ENCODE measurements at places on chromosomes 11 and 22. TPM values are rescaled to one million over a fixed set of nuclear protein-coding genes. Genes with fewer than 3 reads are reported as not detected.

- no peaks in the 10 kb centered on the region for H3K27me3 ChIP-seq
- no peak overlapping the region for H3K27ac ChIP-seq
- H3K4me3 ChIP-seq: no peak overlapping the region
These were observed 7.2 kb downstream of the NDUFC2 start for GRCh38 chr11:78072455-78072854.

DNA sequence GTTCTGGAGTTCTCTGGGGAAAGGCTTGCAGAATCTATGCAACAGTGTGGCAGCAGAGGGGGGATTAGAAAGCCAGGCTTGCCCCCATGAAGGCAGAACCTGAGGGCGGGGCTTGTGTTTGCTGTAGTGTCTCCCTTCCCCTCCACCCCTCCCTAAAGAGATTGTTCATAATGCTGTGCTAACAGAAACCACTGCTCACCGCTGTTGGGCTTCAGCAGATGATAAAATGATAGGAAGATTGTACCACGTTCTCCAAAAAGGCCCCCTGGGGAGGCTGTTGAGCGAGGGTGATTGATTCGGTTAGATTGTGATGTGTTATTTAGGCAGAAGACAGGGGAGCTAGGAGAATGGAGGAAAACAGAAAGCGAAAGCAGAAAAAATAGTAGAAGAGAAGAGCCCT is 215.2 kb upstream of the NCAM1 start:
- no peak overlapping the region for H3K27ac ChIP-seq
- no peak for DNase-seq
- peaks cover 55% of the 10 kb centered on the region for H3K27me3 ChIP-seq
- peak overlapping the region; percentile 6 for H3K4me3 ChIP-seq

DNA sequence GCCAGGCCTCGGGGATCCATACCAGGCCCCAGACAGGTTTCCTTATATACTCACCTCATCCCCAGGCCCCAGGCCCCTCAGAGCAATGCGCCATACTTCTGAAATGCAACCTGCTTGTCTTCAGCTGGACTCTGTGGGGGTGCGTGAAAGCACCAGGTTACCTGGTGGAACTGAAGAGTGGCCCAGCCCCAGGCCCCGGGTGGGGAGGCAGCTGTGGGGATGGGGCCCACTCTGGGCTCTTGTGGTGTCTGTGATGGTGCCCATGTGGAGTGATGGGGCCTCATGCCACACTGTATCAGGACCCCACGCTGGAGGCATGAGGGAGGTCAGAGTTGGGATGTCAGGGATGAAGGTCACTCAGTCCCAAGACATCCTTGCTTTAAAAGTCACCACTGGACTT is 999.0 kb downstream of the BRD1 start:
- peaks cover 87% of the 10 kb centered on the region for H3K27me3 ChIP-seq
- no peak overlapping the region for H3K27ac ChIP-seq
- no peak for DNase-seq
- no peaks in the 10 kb centered on the region for H3K36me3 ChIP-seq
- H3K4me1 ChIP-seq: no peaks in the 10 kb centered on the region

DNA sequence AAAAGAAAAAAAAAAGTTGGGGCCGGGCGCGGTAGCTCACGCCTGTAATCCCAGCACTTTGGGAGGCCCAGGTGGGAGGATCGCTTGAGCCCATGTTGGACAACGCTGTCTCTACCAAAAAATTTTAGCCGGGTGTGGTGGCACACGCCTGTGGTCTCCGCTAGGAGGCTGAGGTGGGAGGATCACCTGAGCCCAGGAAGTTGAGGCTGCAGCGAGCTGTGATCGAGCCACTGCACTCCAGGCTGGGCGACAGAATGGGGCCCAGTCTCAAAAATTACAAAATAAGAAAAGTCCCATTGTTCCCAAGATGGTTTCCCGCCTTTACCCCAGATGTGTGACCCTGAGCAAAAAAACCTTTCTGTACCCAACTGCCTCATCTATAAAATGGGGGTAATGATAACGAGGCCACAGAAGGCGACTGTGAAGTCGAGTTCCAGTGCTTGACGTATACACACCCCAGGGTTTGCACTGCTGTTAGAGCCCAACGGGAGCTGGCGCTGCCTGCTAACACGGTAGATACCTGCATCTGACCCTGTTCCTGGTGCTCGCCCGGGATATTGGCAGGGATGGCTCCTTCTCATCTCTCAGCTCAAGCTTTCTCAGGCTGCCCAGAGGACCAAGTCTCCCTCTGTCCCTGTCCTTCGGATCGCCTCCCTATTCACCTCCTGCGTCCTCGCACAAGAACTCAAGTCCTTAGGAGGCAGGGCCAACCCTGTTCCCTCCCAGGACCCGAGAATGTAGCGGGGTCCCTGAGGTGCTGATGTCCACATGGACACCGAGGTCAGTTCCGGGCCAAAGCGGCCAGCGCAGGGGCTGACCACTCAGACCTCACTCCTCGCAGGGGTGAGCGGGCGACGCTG is 1.1 kb upstream of the RPLP2 start:
- H3K27ac ChIP-seq: peak overlapping the region; percentile 89
- H3K4me1 ChIP-seq: peaks cover 9% of the 10 kb centered on the region
- H3K27me3 ChIP-seq: no peaks in the 10 kb centered on the region
- DNase-seq: no peak

GRCh38 chr22:35938226-35938625 is 90.4 kb downstream of the RBFOX2 start:
- no peaks in the 10 kb centered on the region for H3K27me3 ChIP-seq
- no peak overlapping the region for H3K4me3 ChIP-seq
- H3K36me3 ChIP-seq: 0 out of 2 replicates have a peak, but pooled peaks cover 11% of the 10 kb centered on the region
- H3K4me1 ChIP-seq: no peaks in the 10 kb centered on the region
- H3K27ac ChIP-seq: no peak overlapping the region

DNA sequence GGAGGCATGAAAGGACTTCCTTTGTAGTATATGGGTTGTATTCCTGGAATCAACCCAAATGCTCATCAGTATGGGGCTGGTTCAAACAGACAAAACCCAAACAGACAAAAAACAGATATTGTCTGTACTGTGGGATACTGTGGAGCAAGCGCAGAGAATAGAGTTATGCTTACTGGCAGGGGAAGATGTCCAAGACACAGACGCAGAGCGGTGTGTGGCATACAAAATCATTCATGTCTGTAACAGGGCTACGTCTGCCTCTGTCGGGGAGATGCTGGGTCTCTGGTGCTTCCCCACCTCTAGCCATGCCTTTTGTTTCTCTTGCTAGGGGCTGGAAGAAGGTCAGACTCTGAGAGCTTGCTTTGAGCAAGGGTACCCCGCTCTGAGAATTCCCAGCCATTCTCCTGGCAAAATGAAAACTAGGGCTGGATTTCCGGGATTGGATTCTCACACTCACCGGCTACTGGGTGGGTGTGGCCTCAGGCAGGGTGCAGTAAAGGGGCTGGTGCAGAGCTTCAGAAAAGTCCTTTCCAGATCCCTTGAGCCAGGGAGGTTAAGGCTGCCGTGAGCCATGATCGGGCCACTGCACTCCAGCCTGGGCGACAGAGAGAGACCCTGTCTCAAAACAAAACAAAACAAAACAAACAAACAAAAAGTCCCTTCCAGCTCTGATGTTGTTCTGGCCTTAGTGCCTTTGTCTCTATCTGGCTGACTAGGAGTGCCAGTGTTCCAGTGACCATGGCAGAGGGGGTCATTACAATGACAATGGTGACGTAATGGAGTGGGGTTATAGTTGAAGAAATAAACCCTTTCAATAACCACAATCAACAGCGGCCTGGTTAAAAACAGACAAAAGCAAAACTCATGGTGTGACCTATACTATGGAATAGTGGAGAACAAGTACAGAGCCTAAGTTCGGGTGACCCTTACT is 2.9 kb upstream of the ABCC8 start:
- peak; percentile 12 for DNase-seq
- H3K27ac ChIP-seq: no peak overlapping the region
- peaks cover 54% of the 10 kb centered on the region for H3K27me3 ChIP-seq
- H3K36me3 ChIP-seq: no peaks in the 10 kb centered on the region

DNA sequence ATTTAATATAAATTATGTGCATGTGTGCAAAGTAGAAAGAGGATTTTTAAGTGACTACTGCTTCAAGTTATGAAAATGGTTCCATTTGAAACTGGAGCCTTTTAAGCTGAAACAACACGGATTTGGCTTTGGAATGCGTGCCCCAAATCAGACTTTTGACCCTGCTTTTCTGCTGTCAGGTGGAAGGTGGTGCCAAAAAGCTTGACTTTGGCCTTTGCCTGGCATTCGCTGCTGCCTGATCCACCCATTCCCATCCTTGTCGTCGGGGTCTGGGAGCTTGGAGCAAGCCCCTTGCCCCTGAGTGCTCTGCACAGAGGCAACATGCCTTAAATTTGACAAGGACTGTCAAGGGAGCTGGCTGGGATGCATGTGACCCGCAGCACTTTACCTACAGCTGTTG is 335.3 kb upstream of the SYN3 start:
- H3K4me1 ChIP-seq: no peaks in the 10 kb centered on the region
- no peak overlapping the region for H3K4me3 ChIP-seq
- DNase-seq: no peak

DNA sequence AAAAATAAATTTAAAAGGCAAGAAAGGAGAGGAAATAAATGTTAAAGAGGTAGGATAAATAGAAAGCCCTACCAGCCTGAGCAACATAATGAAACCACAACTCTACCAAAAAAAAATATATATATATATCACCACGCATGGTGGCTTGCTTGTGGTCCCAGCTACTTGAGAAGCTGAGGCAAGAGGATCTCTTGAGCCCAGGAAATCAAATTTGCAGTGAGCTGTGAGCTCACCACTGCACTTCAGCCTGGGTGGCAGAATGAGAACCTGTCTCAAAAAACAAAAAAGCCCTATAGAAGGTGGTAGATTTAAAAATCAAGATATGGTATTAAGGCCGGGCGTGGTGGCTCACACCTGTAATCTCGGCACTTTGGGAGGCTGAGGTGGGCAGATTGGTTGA is 10.5 kb downstream of the NUCB2 start:
- no peak overlapping the region for H3K4me3 ChIP-seq
- H3K4me1 ChIP-seq: no peaks in the 10 kb centered on the region
- DNase-seq: no peak
- no peaks in the 10 kb centered on the region for H3K36me3 ChIP-seq
- H3K27me3 ChIP-seq: no peaks in the 10 kb centered on the region

- no peaks in the 10 kb centered on the region for H3K4me1 ChIP-seq
- no peak for DNase-seq
- no peaks in the 10 kb centered on the region for H3K36me3 ChIP-seq
- no peak overlapping the region for H3K27ac ChIP-seq
- H3K4me3 ChIP-seq: no peak overlapping the region
- H3K27me3 ChIP-seq: no peaks in the 10 kb centered on the region
These were observed 43.6 kb downstream of the SHISAL1 start for GRCh38 chr22:44269117-44269498.

- H3K4me3 ChIP-seq: no peak overlapping the region
- no peaks in the 10 kb centered on the region for H3K27me3 ChIP-seq
- no peak overlapping the region for H3K27ac ChIP-seq
These were observed 12.0 kb downstream of the CCND1 start for GRCh38 chr11:69652999-69653398.

GRCh38 chr11:101705972-101706371 is 122.2 kb upstream of the TRPC6 start:
- no peaks in the 10 kb centered on the region for H3K27me3 ChIP-seq
- no peaks in the 10 kb centered on the region for H3K36me3 ChIP-seq
- H3K4me3 ChIP-seq: no peak overlapping the region

GRCh38 chr22:46129390-46130041 is 20.8 kb upstream of the PPARA start:
- no peak for DNase-seq
- H3K36me3 ChIP-seq: no peaks in the 10 kb centered on the region
- no peak overlapping the region for H3K4me3 ChIP-seq
- H3K27me3 ChIP-seq: no peaks in the 10 kb centered on the region

DNA sequence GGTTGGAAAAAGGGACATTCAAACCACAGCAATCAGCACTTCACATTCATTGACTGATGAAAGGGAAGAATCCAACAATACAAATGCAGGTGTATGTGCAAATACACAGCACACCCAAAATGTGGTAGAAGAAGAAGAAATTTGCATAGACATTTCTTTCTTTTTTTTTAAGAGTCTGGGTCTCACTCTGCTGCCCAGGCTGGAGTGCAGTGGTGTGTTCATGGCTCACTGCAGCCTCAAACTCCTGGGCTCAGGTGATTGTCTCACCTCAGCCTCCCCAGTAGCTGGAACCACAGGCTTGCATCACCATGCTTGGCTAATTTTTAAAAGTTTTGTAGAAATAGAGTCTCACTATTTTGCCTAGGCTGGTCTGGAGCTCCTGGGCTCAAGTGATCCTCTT is 21.9 kb downstream of the CARS1 start:
- H3K4me1 ChIP-seq: no peaks in the 10 kb centered on the region
- H3K36me3 ChIP-seq: peaks cover 9% of the 10 kb centered on the region
- H3K27ac ChIP-seq: no peak overlapping the region
- no peak for DNase-seq
- no peak overlapping the region for H3K4me3 ChIP-seq

DNA sequence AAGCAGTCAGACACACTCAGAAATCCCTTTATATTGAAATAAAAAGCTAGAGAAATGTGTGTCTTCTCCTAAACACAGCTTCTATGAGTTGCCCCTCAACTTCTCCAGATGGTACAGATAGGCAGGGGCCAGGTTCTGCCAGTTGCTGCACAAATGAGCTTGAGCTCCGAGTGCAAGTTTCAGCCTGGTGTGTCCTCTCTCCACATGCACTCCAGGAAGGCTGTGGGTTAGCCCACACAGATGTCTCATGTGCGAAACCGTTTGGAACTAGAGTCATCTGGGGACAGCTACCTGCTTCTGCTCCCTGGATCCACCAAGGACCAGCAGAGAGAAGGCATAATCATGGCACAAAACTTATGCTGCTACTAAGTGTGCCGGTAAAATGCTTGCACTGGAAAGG is 812.6 kb downstream of the OPCML start:
- H3K4me1 ChIP-seq: no peaks in the 10 kb centered on the region
- H3K36me3 ChIP-seq: no peaks in the 10 kb centered on the region
- H3K27ac ChIP-seq: no peak overlapping the region
- H3K27me3 ChIP-seq: peaks cover 7% of the 10 kb centered on the region
- no peak for DNase-seq

DNA sequence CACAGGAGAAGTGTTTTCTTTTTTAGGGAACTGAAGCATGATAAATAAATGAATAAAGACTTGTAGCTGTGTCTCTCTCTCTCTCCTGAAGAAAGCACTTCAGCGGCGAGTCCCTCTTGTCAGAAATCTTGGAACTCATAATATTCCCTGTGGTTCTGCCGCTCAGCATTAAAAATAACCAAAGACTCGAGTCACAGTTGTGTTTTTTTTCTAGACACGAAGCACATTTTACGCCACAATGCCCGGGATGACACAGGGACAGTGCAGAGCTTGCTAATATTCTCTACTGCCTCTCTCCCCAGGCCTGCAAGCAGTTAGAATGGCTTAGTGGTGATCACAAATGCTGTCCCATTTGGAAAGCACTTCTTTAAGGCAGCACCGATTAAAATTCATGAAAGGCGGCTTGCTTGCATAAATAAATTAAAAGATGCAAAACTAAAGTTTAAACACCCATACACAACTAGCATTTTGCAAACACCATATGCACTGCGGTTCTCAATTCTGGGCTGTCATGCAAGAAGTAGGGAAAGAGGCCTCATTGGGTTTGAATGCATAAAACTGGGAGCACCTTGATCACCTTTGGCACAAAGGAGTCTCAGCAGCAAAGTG is 597.4 kb downstream of the SOX6 start:
- no peaks in the 10 kb centered on the region for H3K4me1 ChIP-seq
- H3K36me3 ChIP-seq: no peaks in the 10 kb centered on the region
- H3K27me3 ChIP-seq: no peaks in the 10 kb centered on the region
- no peak overlapping the region for H3K27ac ChIP-seq

ZNF215 gene
- 2.6 TPM for total RNA-seq

C22orf15 gene
- total RNA-seq: not detected

FAM118A gene
- 24.4 TPM for total RNA-seq

C11orf86 gene
- total RNA-seq: not detected

SPI1 gene
- not detected for total RNA-seq

OR52E8 gene
- total RNA-seq: not detected
